ENCODE measurements at places on chromosomes 16 and 17.
A peak's percentile ranks its signal among the peaks of the same experiment; 100 is the strongest.

- DNase-seq = no peak
These were observed 417.8 kb downstream of the TMEM114 start for GRCh38 chr16:8172551-8172950.

- DNase-seq = no peak
These were observed 16.1 kb downstream of the STAT5A start for GRCh38 chr17:42304187-42305030.

- no peak for DNase-seq
These were observed 87.3 kb upstream of the RPL38 start for GRCh38 chr17:74116087-74116717.

- no peak for DNase-seq
These were observed 1.9 kb downstream of the ZNF778 start for GRCh38 chr16:89219365-89219764.

- DNase-seq = no peak
These were observed 28.2 kb downstream of the ORC6 start for GRCh38 chr16:46717692-46718091.

DNA sequence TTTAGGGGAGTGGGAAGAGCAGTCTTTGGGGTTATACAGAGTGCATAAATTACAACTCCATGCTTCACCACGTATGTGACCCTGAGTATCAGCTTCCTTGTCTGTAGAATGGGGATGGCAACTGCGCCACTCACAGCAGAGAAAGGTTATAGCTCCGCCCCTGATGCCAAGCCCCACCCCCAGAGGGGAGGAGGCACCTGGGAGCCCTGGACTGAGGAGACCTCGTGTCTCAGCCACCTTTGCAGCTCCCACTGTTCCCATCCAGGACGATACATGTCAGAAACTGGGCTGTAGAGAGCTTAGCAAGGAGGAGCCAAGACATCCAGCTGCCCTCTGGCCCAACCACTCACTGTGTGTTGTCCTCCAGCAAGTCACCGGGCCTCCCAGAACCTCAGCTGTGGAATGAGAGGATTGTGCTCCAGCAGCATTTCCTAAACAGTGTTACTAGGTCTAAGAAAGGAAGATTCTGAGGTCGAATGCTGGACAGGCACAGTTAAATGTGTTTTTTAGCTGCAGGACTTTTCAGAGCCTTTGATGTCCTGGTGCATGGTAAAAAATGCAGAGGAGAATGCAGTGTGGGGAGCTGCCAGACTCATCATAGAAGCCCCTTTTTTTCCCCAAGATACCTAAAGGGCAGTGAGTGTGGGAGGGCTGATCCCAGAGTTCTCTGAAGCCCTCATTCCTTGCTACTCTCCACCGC is 49.4 kb downstream of the BEAN1 start:
- no peak for DNase-seq

DNA sequence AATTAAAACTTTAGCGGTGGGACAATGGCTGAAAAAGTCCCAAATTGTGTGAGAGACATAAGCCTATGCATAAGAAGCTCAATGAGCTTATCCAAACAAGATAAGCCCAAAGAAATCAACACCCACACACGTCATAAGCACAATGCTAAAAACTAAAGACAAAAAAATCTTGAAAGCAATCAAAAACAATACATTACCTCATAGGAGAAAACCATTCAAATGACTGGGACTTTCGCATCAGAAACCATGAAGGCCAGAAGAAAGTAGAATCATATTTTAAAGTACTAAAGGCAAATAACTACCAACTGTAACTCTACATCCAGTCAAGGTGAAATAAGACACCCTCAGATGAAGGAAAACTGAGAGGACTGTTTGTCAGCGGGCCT is 50.2 kb downstream of the ZCCHC14 start:
- DNase-seq = no peak

- peak; percentile 27 for DNase-seq
These were observed 35.6 kb upstream of the ZNF750 start for GRCh38 chr17:82875407-82875856.

DNA sequence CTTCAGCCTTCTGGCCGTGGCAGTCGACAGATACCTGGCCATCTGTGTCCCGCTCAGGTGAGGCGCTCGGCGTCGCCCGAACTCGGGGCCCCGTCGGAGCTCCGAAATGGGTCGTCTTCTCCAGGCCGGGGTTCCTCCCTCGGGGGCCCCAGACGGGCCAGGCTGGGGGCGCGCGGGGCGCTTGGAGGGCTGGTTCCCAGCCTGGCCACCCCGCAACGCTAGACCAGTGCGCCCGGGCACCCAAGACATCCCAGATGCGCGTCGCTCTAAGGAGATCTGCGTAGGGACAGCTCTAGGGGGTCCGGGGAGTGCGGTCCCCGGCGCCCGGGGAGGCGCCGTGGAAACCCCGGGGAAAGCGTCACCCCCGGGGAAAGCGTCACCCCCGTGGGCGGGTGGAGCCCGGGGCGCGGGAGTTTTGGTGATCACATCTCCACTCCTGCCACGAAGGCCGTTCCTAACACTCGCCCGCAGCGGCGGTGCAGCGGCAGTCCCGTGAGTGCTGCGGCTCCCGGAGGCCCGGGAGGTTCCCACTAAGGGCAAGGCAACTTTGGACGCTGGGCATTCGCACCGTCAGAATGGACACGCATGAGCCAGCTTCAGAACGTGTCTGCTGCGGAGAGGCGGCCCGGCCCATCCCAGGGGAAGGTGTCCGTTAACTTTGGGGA is 729 bp downstream of the ADORA2B start:
- DNase-seq = peak; percentile 37

DNA sequence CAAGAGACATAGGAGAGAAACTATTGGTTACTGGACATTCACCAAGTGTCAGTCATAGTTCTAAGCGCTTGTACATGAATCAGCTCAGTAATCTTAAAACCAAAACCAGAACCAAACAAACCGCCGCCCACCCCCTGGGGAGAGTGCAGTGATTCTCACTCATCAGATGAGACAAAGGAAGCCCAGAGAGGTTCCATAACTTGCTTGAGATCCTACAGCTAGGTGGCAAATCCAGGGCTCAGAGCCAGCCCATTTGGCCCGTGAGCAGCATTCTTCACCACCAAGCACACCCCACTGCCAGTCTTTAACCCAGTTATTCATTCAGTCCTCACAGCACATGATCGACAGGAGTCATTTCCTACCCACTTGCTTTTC is 37.2 kb upstream of the RGS9 start:
- peak; percentile 64 for DNase-seq

DNA sequence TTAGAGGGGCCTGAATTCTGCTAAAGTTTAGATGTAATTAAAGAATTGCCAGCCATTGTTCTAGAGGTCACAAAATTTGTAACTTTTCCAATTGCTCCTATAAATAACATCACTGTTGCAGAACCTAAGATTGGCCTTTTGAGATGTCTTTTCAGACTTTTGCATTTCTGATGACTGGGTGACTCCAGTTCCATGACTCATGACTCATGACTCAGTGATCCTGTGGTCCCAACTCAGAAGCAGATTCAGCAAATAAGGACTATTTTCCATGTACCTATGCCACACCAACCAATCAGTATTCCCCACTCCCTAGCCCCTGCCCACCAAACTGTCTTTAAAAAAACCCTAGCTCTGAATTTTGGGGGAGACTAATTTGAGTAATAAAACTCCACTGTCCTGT is 740.9 kb downstream of the CDH8 start:
- no peak for DNase-seq

- DNase-seq = no peak
These were observed 62.1 kb upstream of the ADAMTS18 start for GRCh38 chr16:77496934-77497333.

DNA sequence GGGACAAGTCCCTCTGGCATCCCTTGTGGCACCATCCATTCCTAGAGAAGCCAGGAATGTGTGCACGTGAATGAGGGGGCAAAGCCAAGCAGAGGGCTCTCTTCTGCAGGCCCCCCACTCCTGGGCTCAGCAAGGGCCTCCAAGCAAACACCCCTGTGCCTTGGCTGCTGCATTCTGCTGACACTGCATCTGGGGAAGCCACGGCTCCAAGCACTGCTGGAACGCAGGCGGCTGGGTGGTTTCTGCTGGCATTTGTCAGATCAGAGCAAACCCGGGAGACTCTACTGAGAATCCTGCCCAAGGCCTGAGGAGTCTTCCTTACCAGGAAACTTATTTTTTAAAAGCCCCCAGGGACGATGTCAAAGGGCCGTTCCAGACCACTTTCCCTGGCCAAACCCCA is 23.3 kb downstream of the ATP6V0D1 start:
- no peak for DNase-seq

DNA sequence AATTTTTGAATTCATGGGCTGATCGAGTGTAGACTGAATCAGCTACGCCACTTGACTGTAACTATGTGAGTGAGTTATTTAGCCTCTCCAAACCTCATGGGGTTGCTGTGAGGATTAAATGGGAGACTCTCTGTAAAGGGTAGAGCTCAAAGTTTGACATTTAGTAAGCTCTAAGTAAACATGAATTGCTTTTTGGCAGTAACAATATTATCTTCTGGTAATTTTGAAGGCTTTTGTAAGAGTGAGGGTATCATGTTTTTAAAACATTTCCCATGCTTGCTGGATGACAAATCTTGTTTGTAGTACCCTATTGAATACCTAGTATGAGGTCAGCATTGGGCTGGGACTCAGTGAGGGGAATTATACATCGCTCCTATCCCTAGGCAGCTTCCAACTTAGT is 35.3 kb downstream of the MRTFB start:
- DNase-seq = no peak

- no peak for DNase-seq
These were observed 348.6 kb upstream of the ZFHX3 start for GRCh38 chr16:73396556-73396955.

DNA sequence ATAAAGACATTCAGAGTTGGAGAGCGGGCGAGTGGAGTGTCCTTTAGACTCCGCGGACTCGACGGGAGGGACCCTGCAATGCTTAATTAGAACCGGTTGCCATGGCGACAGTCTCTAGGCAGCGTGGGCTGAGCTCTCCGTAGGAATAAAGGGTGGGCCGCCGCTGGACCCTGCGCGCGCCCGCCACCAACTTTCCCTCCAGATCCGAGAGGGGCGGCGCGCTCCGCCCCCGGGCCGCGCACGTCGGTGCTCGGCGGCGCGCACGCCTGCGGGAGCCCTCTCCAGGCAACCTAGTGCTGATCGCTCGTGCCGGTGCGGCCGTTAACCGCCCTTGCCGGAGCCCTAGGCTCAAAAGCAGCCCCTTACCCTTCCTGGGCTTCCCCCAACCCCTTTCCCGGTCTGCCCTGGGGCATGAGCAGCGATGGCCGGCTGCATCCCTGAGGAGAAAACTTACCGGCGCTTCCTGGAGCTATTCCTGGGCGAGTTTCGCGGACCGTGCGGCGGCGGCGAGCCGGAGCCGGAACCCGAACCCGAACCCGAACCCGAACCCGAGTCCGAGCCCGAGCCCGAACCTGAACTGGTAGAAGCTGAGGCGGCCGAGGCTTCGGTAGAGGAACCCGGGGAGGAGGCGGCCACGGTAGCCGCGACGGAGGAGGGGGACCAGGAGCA is at the start of gene PPM1E:
Gene PPM1E, plus strand, starts transcription at position 278 of the 669 bp plus-strand sequence.
- peak; percentile 68 for DNase-seq

DNA sequence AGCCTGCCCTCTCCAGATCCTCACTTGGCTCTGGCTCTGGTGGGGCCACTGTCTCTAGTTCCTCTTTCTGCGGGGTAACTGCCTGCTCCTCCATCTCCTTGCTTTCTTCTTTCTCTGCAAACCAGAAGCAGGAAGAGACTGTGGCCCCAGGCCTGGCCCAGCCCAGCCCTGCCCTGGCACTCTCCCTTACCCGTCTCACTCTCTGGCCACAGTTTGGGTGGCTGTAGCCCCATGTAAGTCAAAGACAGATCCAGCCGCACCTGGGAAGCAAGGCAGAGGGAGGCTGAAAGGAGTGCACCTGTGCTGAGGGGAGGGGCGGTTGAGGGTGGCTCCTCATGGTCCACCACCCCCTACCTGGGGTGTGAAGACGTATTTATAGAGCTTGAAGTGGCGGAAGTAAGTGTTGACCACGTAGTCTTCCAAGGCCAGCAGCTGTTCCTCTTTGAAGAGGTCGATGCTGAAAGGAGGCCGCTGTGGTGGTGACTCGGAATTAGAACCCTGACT is 2.8 kb downstream of the CFAP119 start:
- DNase-seq = peak; percentile 32

DNA sequence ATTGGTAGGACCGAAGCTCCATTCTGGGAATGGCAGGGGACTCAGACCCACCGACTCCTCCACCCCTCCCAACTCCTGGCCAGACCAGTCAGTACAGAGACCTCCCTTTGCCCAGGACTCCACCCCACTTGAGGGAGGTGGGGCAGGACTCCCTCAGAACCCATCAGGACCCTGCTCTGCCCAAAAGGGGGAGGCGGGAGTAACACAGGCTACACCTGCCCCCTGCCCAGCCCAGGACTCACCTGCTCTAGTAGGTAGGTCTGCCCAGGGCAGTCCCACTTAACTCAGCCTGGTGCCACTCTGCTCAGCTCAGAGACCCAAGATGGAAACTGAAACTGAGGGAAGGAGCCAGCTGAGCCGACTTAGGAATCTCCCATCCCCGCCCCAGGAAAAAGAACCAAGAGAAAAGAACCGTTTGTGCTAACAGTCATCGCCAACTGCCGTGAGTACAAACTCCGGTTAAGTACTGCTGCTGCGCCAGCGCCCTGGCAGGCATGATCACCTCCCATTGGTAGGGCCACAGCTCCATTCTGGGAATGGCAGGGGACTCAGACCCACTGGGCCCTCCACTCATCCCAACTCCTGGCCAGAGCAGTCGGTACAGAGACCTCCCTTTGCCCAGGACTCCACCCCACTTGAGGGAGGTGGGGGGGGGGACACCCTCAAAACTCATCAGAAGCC is 503 bp downstream of the DHX58 start:
- DNase-seq = peak; percentile 48

DNA sequence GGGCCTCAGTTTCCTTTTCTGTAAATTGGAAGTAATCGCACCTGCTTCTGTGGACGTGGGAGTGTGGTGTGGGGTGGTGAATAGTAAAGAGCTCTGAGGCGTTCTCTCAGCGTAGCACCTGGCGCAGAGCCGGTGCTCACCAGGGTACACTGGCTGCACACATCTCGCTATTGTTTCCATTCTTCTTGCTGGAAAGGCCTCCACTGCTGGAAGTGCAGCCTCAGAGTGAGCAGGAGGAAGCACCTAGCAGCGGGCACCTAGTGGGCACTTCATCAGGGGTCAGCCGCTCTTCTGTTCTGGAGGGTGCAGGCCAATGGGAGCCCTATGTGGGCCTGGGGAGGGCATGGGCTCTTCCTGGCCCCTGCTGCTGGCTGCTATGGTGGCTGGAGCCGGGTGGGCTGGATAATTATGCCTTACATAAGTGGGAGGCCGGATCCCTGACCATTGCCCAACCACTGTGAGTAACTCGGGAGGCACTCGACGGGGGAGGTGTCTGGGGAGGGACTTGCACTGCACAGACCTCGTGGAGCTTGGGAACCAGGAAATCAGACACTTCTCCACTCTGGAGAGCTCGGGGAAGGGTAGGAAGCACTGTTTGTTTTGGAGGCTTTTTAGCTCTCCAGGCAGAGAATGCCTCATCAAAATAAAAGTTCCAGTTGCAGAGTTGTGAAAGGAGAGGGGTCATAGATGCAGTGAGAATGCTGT is 1.7 kb downstream of the MAP2K3 start:
- DNase-seq = peak; percentile 88

- no peak for DNase-seq
These were observed 11.3 kb upstream of the RNPS1 start for GRCh38 chr16:2278956-2279800.

DNA sequence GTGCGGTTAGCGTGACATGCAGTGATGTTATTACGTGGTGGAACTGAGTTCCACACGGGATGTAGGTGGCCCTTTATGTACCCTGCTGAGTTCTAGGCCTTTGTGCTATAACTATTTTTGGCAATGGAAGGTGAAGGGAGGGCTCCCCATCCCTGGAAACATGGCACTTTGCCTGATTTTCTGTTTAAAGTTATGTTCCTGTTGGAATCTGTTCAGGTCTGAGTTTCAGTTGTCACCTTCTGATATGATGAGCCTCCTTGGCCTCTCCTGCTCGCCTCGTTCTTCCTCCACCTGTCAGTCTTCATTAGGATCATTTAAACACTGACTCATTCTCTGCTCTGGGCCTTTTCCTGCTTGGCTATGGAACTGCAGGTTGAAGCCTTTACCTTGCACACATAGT is 200.6 kb downstream of the FTO start:
- DNase-seq = no peak

Measured in left ventricle myocardium superior (tissue), 1 donor.